D721Med (cell line): ENCODE measurements at places on chromosomes 1 and 21.

- no peak for DNase-seq
Observed at GRCh38 chr1:47513393-47513792, 75.5 kb downstream of the FOXD2 start.

GRCh38 chr1:67300561-67300960, 7.1 kb upstream of the IL12RB2 start:
- DNase-seq: no peak

- no peak for DNase-seq
Observed at GRCh38 chr1:61782771-61783170, 40.5 kb downstream of the PATJ start.

- no peak for DNase-seq
Observed at GRCh38 chr1:185156288-185156853, 382 bp downstream of the TRMT1L start.

DNA sequence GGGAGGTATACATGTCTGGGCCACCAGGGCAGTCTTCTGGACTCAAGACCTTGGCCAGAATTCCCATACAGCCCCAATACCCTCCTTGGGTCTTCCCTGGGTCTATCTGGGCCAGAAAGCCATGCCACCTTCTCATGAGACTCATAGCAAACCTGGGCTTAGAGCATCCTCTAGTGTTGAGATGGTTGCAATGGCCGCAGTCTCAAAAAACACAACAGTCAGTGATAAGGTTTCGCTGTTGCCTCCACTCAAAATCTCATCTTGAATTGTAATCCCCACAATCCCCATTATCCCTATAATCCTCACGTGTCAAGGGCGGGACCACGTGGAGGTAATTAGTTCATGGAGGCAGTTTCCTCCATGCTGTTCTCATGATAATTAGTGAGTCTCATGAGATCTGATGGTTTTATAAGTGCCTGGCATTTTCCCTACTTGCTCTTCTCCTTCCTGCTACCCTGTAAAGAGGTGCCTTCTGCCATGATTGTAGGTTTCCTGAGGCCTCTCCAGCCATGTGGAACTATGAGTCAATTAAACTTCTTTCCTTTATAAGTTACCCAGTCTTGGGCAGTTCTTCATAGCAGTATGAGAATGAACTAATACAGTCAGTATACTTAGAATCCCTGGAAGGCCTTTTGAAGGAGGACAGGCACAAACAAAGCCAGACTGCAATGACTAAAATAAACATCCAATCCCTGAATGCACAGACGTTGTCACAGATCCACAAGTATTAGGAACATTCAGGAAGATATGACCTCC, 77.0 kb downstream of the CTH start:
- peak; percentile 31 for DNase-seq

DNA sequence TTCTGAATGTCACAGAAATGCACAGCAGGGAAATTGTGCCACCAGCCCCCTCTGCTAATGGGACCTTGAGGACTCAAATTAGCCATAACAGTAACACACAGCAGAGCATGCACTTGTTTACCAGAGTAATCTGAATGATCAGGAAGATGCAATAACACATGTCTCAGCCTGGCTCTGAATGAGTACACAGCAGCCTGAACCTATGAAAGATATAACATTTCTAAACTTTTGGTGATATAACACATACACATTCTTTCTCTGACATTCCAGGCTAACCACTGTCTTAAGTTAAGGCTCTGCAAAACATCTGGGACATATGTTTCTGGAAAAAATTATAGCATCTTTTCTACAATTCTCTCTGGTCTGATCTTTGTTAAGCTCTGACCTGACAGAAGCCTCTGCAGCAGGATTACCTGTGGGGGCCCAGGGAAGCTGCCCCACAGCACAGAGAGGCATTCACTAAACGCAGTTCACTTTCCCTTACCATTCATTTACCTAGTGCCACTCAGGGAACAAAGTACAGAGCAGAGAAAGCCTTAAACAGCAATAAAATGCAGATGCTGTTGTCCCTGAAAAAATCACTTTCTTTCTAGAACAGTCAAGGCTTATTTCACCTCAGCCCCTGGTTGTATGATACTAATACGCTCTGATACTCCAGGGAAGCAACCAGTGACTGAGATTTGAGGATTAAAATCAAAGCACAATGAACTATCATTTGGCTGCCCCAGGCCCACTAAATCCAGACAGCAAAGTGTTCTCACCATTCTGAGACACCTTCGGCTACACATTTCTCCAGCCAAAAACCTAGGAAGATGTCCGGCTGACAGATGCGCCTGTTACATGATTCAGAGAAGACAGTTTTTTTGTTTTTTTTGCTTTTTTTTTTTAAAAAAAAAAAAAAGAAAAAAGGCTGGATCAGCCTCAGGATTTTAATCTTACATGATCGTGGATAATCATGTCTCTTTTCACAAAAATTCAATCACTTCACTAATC, 54.0 kb upstream of the CNN3 start:
- DNase-seq: no peak

DNA sequence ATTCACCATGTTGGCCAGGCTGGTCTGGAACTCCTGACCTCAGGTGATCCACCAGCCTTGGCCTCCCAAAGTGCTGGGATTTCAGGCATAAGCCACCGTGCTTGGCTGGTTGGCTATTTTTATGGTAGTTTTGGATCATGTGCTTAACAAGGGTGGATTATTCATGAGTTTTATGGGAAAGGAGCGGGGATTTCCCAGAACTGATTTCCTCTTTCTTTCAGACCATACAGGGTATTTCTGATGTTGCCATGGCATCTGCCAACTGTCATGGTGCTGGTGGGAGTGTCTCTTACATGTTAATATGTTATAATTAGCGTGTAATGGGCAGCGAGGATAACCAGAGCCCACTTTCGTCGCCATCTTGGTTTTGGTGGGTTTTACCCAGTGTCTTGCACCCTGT, 3.2 kb downstream of the TRPM2 start:
- no peak for DNase-seq

GRCh38 chr1:32465578-32465933, 684 bp downstream of the ZBTB8B start:
- no peak for DNase-seq

DNA sequence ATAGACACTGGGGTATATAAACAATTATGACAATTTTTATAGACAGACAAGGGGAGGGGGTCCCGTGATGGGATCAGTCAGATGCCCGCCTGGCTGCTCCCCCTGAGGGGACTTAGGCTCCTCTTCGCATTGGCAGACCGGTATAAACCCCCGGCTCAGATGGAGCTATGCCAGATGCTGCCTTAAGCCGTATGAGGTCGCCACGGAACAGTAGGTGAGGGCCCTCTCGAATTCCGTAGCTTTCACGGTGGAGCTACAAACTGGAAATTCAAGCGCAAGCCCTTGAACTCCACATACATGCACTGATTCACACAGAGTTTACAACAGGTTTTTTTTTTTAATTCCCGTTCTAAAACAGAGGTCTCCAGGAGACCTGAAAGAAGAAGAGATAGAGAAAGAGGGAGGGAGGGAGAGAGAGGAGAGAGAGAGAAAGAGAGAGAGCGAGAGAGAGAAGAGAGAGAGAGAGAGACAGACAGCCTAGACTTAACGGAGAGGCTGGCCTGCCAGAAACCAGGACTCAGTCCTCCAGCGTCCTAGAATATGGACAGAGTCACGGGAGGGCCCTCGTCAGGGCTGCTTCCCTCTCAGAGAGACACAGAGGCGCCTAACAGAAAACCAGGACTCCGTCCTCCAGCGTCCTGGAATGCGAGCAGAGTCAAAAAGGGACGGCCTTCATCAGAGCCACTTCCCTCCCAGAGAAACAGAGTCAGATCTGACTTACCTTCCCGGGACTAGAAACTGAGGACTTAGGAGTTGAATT, 24.4 kb upstream of the TMEM54 start:
- DNase-seq: no peak

- no peak for DNase-seq
Observed at GRCh38 chr21:45316871-45317397, 29.2 kb upstream of the POFUT2 start.

DNA sequence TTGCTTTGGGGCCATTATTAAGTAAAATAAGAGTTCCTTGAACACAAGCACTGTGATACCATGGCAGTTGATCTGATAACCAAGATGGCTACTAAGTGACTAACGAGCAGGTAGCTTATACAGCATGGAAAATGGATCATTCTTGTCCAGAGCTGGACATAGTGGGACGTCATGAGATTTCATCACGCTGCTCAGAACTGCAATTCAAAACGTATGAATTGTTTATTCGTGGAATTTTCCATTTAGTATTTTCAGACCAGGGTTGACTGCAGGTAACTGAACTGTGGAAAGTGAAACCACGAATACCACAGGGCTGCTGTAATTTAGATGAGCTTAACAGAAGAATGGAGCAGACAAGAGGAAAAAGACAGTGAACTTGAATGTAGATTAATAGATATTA, 38.9 kb downstream of the CCDC18 start:
- DNase-seq: no peak

DNA sequence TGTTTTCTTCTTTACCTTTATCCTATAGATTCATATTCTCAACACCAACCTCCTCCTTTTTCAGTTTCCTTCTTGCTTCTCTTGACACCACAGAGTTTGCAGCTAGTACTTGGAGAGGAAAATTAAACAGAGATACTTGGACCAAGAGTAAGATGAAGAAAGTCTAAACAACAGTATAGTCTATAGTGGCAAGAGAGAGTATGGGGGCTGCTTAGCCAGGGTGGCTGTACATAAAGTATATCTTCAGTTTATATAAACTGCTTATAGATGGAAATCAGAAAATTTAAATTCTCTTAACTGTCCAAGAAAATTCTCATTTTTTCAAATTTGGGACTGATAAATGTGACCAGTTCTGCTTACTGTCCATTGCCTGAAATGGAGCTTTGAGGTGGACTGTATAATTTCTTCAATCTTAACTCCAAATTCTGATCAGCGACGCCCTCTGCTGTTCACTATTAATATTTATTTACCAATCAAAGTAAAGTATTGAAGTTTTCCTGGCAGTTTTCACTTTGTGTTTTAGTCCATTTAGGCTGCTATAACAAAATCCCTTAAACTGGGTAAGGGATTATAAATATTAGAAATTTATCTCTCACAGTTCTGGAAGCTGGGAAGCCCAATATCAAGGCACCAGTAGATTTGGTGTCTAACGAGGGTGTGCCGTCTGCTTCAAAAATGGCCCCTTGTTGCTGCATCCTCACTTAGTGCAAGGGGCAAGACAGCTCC, 14.8 kb upstream of the METTL18 start:
- no peak for DNase-seq

GRCh38 chr1:171220081-171220420, 28.2 kb upstream of the FMO1 start:
- DNase-seq: no peak

DNA sequence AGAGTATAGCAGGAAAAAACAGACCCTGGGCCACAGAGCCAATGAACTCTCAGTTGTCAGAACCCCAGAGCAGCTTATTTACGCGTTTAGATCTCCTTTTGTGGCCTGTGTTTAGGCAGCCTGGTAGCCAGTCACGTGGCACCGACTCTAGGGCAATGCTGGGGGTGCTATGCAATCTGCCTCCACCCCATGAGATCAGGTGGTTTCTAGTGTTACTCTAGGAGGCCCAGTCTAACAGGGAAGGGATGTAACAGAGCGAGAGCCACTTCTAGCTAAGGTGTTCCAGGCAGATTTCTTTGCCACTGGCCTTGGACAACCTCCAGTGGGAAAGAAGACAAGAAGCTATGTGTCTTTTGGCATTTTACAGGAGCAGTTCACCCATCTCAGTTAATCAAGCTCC, 12.0 kb upstream of the A3GALT2 start:
- DNase-seq: no peak

GRCh38 chr1:218527737-218528136, 182.6 kb downstream of the TGFB2 start:
- DNase-seq: no peak

- DNase-seq: no peak
Observed at GRCh38 chr1:247407180-247407616, 8.8 kb upstream of the NLRP3 start.

GRCh38 chr1:25501235-25502058, 42.0 kb upstream of the LDLRAP1 start:
- DNase-seq: no peak

- DNase-seq: no peak
Observed at GRCh38 chr1:107142140-107142542, 1.3 kb downstream of the NTNG1 start.

- DNase-seq: no peak
Observed at GRCh38 chr1:84524590-84524989, 18.2 kb upstream of the GNG5 start.

GRCh38 chr1:180262628-180263488, 32.8 kb downstream of the LHX4 start:
- DNase-seq: no peak

DNA sequence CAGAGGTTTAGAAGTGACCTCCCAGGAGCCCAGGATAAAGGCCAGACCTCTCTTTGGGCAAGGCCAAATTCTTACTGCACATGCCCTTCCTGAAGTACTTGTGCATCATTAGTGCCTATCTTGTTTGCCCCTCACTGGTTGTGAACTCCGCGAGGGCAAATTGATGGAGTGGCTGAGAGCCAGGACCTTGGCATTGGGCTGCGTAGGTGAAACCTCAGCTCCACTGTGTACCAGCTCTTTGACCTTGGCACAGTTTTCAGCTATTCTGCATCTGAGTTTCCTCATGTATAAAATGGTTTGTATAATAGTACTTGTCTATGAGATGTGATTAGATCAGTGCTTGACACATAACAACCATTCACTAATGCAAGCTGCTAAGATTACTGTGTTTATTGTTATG, 11.5 kb downstream of the OTUD3 start:
- no peak for DNase-seq

- DNase-seq: no peak
Observed at GRCh38 chr1:116875391-116875790, 34.3 kb upstream of the PTGFRN start.

- DNase-seq: no peak
Observed at GRCh38 chr1:118154220-118154619, 30.8 kb downstream of the SPAG17 start.

- DNase-seq: no peak
Observed at GRCh38 chr21:33214056-33214455, 15.7 kb upstream of the IFNAR2 start.

DNA sequence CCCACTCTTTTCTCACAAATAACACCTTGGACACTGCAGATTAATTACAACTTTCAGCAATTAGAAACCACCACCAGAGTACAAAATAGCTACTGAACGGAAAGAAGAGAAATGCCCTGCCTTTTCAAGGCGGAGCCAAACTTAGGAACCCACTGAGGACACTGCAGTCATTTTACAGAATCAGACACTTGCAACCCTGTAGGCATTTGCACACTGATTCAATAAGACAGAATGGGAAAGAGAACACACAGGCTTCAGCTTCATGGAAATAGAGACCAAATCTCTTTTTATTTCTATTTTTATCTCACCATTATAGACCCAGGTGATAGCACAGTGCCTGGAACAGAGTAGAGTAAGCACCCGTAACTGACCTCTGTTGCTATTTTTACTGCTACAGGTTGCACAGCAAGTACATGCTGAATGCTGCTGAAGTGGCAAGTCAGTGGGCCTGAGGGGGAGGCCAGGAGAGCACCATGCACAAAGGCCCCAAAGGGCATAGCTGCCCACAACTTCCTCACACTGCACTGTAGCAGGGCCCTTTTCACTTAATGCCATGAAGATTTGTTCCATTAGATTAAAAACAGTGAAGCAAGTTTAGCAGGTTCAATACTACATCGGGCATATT, 50.7 kb upstream of the EDARADD start:
- no peak for DNase-seq

GRCh38 chr21:27795418-27795817, 828.5 kb upstream of the ADAMTS5 start:
- DNase-seq: no peak

- DNase-seq: no peak
Observed at GRCh38 chr21:27122686-27123085, 155.8 kb upstream of the ADAMTS5 start.

- DNase-seq: peak; percentile 53
Observed at GRCh38 chr1:209569455-209570207, 13.9 kb upstream of the CAMK1G start.

GRCh38 chr1:64470665-64471217, 812 bp downstream of the CACHD1 start:
- peak; percentile 21 for DNase-seq
